Progenitor cell of endocrine pancreas (in vitro differentiated cells): ENCODE measurements at places on chromosomes 12 and 14. TPM values are rescaled to one million over a fixed set of nuclear protein-coding genes. Genes with fewer than 3 reads are reported as not detected.

Gene TAS2R42
- not detected in 2 replicates for total RNA-seq

- no peak for DNase-seq
Observed at GRCh38 chr12:58847901-58848600, 72.3 kb downstream of the LRIG3 start.

Gene INHBC
- total RNA-seq = 0.16 TPM in 1 of 2 replicates, not detected in the other

Gene CD69
- not detected in 2 replicates for total RNA-seq

GRCh38 chr14:99546234-99546879 is 57.6 kb downstream of the CCDC85C start:
- no peak for DNase-seq

Gene INHBE
- total RNA-seq = 1.2 and 2.0 TPM in 2 replicates

- DNase-seq = no peak
Observed at GRCh38 chr14:58026219-58026618, 125.8 kb downstream of the ARMH4 start.

- no peak for DNase-seq
Observed at GRCh38 chr12:60259225-60259624, 663.4 kb downstream of the SLC16A7 start.

Gene NPFF
- total RNA-seq = not detected in 2 replicates

DNA sequence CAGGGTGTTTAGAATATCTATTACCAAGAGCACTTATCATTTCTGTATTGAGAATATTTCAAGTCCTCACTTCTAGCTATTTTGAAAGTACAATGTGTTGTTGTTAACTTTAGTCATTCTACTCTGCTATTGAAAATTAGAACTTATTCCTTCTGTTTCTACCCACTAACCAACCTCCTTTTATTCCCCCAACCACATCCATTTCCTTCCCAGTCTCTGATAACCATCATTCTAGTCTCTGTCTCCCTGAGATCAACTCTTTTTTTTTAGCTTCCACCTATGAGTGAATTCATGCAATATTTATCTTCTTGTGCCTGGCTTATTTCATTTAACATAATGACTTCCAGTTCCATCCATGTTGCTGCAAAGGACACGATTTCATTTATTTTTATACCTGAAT is 290.6 kb upstream of the OR4E1 start:
- DNase-seq = no peak

GRCh38 chr14:55389330-55389729 is 22.3 kb downstream of the ATG14 start:
- DNase-seq = no peak

DNA sequence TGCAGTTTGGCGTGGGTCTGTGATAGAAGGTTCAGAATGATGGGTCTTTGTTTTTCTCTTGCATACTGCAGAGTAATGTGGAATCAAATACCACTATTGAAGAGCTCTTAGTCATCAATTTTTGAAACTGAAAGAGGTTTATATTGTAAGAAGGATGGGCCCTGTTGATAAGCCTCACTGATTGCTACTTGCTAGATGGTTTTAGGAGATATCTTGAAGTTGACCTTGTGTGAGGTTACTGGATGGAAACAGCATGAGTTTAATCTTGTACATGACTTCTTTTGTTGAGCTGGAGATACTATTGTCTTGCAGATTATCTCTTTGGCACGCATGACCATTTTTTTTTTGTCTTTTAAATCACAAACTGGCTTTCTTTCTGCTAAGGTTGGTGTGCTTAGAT is 13.8 kb downstream of the BICD1 start:
- no peak for DNase-seq

DNA sequence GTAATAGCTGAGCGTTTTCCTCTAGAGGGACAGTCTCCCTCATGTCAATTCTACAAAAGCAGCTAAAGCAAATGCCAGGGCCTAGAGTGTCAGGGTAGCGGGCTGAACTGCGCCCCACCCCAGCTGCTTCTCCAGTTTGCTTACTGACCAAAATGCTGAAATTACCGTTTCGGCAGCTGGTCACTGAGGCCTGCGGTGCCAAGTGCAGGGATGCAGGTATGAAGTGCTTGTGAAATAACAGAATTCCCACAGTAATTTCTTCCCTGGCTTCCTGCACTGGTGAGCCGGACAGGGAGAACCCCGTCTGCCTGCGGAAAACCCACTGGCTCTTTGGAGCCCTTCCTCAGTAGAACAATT is 19.1 kb downstream of the PSMC1 start:
- no peak for DNase-seq

DNA sequence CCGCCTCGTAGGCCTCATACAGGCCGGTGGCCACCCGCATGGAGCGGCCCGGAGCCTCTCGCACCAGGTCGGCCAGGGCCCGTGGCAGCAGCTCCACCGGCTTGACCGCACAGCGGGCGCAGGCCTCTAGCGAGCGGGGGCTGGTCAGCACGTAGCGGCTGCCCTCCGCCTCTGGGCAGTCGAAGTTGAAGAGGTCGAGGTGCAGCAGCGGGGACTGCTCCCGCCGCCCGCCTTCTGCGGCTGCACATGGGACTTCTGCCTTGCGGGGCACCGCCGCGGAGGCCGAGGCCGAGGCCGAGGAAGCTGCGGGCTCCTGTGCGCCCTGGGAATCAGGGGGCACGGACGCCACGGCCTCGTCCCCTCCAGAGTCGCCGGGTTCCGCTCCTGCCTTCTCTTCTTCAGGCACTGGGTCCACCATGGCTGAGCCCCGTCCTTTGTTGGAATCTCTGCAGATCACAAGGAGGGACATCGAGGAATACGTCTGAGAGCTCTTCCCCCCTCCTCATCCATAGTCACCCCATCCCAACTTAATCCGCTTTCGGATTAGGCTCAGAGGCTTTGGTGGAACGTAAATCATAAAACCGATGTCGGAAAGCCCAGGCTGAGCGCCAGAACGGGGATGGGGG is 1.4 kb downstream of the CCDC177 start:
- no peak for DNase-seq

Gene DEPDC4
- total RNA-seq = 3.9 and 4.3 TPM in 2 replicates

GRCh38 chr12:11815397-11815796 is 165.9 kb downstream of the ETV6 start:
- no peak for DNase-seq

- DNase-seq = no peak
Observed at GRCh38 chr12:124579921-124580517, 12.6 kb upstream of the NCOR2 start.

DNA sequence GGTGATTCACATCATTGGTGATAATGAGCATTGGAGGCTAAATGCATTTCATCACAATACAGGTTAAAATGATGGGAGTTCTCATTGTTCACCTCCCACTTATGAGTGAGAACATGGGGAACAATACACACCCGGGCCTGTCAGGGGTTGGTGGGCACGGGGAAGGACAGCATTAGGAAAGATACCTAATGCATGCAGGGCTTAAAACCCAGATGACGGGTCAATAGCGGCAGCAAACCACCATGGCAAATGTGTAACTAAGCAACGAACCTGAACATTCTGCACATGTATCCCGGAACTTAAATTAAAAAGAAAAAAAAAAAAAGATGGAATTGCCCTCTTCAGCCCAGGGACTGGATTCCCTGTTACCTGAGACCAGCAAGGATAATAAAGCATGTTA is 2.3 kb upstream of the LUM start:
- DNase-seq = no peak

GRCh38 chr14:79571366-79571765 is 639.9 kb downstream of the DIO2 start:
- DNase-seq = no peak

DNA sequence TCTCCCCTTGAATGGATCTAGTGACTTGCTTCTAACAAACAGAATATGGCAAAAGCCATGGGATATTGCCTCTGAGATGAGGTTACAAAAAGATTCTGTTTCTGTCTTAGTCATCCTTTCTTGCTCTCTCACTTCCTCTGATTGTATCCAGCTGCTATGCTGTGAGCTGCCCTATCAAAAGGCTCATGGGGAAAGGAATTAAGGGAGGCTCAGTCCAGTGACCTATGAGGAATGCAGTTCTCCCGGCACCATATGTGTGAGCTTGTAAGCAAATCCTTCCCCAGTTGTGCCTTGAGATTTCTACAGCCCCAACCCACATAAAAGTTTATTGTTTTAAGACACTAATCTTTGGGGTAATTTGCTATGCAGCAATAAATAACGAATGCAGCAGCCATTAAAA is 183.1 kb downstream of the KLHL28 start:
- no peak for DNase-seq

GRCh38 chr14:82182646-82183045 is 649.0 kb upstream of the SEL1L start:
- no peak for DNase-seq

Gene C14orf180
- not detected in 2 replicates for total RNA-seq

DNA sequence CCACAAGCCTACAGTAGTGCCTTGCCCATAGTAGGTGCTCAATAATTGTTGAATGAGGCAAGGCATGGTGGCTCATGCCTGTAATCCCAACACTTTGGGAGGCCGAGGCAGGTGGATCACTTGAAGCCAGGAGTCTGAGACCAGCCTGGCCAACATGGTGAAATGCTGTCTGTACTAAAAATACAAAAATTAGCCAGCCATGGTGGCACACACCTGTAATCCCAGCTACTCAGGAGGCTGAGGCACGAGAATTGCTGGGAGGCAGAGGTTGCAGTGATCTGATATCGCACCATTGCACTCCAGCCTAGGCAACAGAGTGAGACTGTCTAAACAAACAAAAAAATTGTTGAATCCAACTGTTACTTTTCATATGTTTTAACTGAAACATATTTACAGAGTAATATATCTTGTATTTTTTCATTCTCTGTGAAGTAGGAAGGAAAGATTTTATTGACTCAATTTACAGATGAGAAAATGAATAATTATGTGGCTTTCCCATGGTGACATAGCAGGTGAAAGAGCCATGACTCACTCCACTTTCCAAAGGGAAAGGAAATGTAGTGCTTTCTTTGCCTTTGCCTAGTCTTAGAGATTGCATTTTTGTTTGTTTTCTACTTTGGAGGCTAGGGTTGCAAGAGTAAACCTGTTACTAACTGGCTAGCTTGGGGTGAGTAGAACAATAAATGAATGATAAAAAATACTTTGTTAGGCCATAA is 95.4 kb upstream of the SLC38A4 start:
- no peak for DNase-seq

Gene HOXC10
- not detected in 2 replicates for total RNA-seq

Gene OR2AP1
- not detected in 2 replicates for total RNA-seq

Gene CLEC6A
- not detected in 2 replicates for total RNA-seq

Gene GLS2
- total RNA-seq = 3.1 and 3.8 TPM in 2 replicates

Gene TBC1D30
- 3.0 and 3.4 TPM in 2 replicates for total RNA-seq

Gene NOVA1
- total RNA-seq = 21.6 and 23.7 TPM in 2 replicates

Gene ENDOU
- not detected in 2 replicates for total RNA-seq

Gene PMEL
- total RNA-seq = 3.7 and 6.3 TPM in 2 replicates

Gene SERPINA1
- 411 and 431 TPM in 2 replicates for total RNA-seq

DNA sequence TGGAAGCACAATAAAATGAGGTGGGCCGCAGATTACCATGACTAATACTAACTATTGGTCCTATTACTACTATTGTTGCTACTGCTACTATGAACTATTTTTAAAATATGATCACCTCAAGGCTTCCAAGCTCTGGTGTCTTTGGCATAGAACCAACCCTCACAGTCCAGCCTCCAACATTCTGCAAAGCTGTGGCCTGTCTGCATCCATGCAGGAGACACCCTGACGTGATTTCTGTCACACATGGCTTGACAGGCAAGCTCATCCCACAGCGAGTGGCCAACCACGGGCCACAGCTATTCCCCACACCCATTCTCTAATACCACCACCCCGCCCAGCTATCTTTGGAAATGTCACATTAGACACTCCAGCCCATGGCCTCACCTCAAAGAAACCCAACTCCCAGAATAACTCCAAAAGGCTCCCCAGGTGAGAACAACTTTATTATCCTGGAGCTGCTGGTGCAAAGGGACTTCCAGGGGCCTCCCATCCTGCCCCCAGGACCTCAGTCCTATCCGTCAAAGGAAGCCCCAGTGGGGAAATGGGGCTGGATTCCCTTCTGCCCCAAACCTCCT is 14.4 kb downstream of the ISCU start:
- DNase-seq = no peak

- no peak for DNase-seq
Observed at GRCh38 chr12:4106621-4107020, 166.9 kb upstream of the CCND2 start.

DNA sequence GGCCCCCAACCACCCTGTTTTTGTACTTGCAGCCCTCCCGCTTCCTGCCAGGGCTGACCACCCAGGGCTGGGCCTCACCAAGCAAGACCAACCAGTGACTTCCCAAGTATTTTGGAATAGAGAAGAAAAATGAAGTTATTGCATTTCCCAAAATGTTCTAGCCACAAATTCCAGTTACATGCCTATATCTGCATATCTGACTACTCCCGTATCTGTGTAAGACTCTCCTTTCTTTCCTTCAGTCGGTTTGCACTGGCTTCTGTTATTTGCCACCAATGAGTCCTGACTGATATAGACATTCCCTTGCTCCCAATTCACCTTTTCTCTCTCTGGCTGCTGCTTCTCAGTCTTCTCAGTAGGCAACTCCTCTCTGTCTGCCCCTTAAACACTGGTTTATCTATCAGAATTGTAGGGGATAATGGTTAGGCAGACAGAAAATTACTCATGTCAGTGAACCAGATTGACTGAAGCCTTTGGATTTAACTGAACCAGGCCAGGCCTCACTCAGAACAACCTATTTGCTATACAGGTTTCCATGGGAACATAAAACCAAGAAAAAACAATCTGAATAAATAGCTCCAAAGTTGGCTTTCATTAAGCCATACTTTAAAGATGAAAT is 85.3 kb downstream of the SPTSSA start:
- no peak for DNase-seq

DNA sequence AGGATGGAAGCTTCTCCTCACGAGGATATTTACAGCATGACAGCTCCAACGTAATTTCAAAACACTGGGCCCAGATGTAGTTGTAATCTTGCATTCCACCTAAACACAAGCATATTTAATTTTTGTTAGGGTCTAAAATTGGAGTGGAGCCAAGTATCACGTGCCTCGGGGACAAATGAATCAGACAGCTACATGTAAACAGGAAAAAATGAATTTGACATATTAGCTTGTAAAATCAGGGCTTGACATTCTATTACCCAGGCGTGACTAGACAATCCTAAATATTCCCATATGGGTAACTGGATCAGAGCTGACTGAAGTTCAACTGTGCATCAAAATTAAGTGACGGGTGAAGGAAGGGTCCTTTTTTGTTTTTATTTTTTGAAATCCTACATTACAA is 59.0 kb downstream of the MDM2 start:
- DNase-seq = no peak

- DNase-seq = no peak
Observed at GRCh38 chr12:88218293-88218692, 76.2 kb downstream of the TMTC3 start.

GRCh38 chr12:120834489-120835303 is 69.5 kb downstream of the SPPL3 start:
- no peak for DNase-seq

- DNase-seq = no peak
Observed at GRCh38 chr12:55983232-55983842, 9.5 kb downstream of the RAB5B start.

GRCh38 chr12:112557951-112558630 is 139.3 kb downstream of the PTPN11 start:
- DNase-seq = no peak

Gene CCDC184
- total RNA-seq = 0.12 TPM in 1 of 2 replicates, not detected in the other
